ENCODE measurements at places on chromosomes 4 and X.
A peak's percentile ranks its signal among the peaks of the same experiment; 100 is the strongest.

DNA sequence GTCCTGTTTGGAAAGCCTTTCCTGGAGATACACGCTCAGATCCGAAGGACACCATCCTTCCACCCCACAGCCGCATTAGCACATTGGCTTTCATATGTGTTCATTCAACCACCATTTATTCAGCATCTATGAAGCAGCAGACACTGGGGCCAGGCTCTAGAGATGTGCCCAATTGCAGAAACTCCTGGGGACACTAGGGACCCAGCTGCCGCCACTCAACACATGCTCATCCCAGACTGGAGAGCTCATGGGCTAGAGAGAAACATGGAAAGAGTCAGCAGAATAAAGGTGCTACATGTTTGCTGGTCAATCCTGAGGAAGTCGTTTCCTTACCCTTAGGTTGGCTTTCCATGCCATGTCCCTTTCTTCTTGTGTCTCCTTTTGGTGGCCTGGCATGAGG, 7.6 kb downstream of the CTAG1A start:
- DNase-seq, result no peak

GRCh38 chrX:131729295-131729694, 185.4 kb downstream of the OR13H1 start:
- DNase-seq, result no peak

DNA sequence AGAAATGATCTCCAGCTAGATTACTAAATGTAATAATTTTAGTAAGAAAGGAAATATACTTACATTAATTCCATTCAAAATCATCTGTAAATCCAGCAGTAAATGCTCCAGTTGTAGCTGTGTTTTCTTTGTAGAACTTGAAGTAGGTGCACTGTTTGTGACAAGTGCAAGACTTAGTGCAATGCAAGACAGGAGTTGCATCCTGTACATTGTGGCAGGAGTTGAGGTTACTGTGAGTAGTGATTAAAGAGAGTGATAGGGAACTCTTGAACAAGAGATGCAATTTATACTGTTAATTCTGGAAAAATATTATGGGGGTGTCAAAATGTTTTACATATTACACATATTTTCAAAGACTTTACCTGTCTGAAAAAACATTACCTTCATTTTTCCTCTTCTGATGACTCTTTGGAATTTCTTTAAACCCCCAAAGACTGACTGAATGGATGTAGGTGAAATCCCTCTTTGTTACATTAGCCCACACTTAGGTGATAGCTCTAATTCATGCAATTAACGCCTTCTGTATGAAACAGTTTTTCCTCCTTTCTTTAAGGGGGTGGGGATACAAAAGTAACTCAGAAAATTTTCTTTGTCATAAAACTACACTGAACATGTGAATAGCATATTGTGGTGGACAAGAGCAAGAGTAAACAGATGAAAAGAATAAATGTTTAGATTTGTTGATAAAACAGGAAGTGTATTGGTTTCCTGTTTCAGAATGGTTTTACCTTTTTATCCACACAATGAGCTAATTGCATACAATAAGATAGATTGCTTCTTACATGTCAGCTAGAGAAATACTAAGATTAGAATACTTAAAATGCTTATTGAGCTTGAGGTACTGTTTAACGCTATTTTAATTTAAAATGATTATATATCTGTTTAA, at the start of gene IL2:
Gene IL2 (minus strand): TSS at position 495 of the 886 bp plus-strand sequence. CDS start 285 bp downstream, at position 210.
- no peak for DNase-seq

GRCh38 chrX:101493225-101493624, 8.0 kb downstream of the ARMCX4 start:
- no peak for DNase-seq

DNA sequence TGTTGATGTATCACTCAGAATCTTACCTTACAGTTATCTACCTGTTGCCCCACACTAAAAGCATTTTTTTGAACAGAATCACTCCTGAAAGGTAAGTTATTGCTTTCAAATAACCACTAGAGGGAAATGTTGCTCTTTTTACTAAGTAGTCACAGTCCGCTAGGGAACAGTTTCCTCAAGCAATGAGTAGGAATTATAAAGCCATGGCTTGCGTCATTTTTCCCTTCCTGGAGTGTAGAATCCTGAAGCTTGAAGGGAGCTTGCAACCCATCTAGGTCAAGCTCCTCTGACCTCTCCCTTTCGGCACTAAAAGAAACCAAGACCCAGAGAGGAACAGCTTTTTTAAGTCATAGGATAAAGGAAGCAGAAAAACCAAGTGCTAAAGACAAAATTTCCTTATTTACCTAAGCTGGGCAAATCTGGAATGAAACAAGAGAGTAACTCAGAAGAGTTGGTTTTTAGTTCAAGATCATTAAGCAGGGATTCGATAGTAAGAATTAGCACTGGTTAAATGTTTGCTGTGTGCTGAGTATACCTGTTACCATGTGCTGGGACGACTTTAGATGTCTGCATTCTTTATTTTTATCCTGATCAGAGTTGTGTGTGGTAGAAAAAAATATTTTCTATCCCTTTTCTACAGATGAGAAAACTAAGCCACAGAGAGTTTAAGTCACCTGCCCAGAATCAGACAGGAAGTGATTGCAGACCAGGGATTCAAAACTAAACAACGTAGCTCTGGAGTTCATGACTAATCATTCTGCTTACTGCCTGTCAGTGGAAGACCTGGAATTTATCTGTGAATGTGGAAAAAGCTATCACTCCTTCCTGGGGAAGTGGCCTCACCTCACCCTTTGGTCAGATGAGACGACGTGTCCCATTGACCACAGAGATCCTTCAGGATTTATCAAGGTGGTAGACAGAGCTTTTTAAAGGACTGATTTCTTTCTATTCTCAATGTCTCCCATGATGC, 631.5 kb downstream of the RAB28 start:
- peak; percentile 53 for DNase-seq

DNA sequence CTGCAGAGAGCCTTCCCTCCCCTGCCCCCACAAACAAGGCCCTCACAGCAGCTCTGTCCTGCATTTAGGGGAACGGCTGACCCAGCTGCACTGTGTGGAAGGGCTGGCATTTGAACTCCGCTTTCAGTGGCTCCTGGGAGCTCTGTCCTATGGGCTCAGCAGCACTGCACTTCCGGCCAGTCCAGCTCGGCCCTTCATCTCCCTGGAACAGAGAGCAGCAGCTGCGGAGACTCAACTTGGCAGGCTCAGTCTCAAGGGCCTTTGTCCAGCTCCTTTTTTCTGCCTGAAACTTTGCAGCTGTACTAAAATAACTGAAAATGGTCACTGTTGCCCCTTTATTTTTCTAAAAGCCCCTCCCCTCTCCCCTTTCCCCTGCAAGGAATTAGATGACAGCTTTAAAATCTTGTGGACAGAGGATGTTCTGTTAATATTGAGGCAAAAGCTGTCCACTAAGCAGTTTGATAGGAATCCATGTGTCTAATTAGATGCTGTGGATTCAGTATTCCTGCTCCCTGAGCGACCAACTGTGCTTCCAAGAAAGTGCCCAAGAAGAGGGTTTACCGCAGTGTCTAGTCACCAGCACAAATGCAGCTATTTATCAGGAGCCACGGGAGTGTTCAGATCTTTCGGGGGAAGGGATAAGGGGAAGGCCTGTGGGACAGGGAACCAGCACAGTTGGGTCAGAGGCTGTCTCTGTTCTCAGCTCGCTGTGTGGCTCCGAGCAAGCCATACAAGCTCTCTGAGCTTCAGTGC, 133.1 kb downstream of the AFAP1 start:
- no peak for DNase-seq

GRCh38 chr4:149701435-149702156, 114.0 kb downstream of the IQCM start:
- no peak for DNase-seq

DNA sequence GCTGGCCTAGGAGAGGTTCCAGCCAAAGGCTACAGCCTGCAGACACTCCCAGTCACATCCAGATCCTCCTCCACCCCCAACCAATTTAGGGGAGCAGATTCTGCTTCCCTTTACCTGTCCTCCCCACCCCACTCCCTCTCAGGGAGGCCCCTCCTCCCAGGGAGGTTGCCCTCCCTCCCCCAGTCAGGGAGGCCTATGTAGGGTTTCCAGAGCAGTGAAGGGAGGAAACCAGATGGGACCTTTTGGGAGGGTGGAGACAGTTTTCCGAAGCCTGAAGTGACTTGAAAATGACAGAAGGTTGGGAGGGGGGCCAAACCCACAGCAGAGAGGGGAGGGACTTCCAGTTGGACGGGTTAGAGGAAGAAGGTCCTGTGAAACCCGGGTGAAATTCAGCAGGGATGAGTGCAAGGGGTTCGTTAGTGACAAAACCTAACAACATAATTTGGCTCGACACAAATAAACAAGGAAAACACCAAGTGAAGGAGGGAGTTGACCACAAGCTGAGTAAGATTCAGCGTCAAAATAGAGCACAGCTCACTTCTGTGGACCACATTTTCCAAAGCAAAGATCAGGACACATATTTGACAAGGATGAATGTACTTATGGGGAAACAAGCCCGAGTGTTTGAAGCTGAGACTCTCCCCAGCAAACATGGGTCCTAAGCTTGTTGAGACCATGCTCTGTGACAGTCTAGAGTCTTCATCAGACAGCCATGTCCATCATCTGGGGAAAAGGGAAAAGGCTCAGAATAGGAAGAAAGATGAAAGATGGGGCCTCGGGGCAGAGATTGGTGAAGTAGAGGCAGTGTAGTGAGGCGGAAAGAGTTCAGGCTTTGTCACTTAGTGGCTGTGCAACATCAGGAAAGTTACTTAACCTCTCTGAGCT, 46.4 kb downstream of the PRPS1 start:
- DNase-seq, result no peak

- DNase-seq, result peak; percentile 18
Measured at GRCh38 chr4:154329268-154329868, 162.2 kb downstream of the DCHS2 start.

DNA sequence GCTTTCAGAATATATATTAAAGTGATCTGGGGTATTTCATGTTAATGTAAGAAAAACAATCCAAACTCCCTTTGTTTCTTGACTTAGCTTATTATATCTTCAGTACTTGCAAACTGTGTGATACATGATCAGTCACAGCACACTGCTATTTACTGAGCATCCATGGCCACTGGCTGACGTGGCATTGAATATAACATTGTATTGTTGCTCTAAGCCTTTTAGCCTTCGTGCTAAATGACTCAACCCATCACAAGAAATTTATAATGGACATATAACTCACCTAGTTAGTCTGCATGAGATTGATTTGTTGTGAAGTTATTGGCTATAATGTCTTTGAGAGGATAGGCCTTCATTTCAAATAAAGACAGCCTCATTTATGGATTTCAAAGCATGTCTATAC, 642.6 kb downstream of the IL1RAPL1 start:
- DNase-seq, result no peak

GRCh38 chrX:146006637-146007036, 189.0 kb downstream of the SLITRK2 start:
- no peak for DNase-seq

- DNase-seq, result no peak
Measured at GRCh38 chrX:576904-577560, 53.6 kb upstream of the SHOX start.

- DNase-seq, result no peak
Measured at GRCh38 chr4:98204236-98204553, 57.0 kb upstream of the RAP1GDS1 start.

DNA sequence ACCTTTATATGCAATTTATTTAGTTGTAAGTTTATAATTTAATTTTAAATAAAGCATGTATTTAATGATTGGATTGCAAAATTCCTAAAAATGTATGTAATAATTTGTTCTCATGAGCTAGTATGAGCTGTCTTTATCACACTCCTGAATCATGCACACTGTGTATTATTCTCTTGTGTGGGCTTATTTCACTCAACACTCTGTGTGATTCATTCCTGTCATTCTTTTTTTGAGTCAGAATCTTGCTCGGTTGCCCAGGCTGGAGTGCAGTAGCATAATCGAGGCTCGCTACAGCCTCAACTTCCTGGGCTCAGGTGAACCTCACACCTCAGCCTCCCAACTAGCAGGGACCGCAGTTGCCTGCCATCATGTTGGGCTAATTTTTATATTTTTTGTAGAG, 123.1 kb upstream of the SLC34A2 start:
- no peak for DNase-seq

- DNase-seq, result no peak
Measured at GRCh38 chr4:15653420-15653819, 1.7 kb downstream of the FBXL5 start.

DNA sequence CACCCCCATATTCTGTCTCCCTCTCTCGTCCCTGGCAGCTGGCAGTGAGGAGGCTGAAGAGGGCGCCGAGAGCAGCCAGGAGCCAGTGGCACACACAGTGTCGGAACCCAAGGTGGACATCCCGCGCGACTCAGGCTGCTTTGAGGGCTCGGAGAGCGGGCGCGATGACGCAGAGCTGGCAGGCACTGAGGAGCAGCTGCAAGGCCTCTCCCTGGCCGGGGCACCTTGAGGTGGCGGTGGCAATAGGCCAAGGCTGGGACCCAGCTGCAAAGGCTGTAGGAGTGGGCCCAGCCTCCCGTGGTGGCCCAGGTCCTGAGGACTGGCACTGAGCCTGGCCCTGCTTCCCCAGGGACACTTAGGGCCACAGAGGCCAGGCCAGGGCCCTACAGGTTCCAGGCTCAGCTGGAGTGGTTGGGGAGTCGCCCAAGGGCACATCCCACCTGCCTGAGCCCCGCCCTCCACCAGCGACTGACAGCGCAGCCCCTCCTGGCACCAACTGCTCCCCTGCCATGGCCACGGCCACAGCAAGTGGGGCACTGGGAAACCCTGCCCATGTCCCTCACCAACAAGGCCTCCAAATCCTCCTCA, 13.9 kb downstream of the SASH3 start:
- no peak for DNase-seq

- no peak for DNase-seq
Measured at GRCh38 chr4:6095023-6095752, 77.0 kb upstream of the C4orf50 start.

GRCh38 chrX:129688097-129688496, 33.3 kb upstream of the APLN start:
- no peak for DNase-seq

- no peak for DNase-seq
Measured at GRCh38 chrX:118448273-118448783, 47.3 kb upstream of the DOCK11 start.

DNA sequence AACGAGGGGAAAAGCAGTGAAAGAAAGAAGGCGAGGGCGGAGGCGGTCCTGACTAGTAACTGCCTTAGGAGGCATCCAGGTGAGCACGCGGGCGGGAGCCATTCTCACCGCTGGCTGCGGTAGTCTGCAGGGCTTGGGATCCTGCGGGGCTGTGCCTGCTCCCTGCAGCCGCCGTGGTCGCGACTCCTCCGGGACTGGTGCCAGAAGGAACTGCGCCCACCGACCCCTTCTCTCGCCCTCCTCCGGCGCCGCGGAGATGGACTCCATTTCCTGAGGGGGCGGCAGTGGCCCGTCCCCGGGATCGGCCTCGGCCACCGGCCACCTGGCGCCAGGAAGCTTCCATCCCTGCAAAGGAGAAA, 543 bp downstream of the NFXL1 start:
- DNase-seq, result no peak

- no peak for DNase-seq
Measured at GRCh38 chrX:149961572-149961971, 23.3 kb upstream of the EOLA2 start.
